ENCODE measurements at places on chromosomes 2 and 18.

DNA sequence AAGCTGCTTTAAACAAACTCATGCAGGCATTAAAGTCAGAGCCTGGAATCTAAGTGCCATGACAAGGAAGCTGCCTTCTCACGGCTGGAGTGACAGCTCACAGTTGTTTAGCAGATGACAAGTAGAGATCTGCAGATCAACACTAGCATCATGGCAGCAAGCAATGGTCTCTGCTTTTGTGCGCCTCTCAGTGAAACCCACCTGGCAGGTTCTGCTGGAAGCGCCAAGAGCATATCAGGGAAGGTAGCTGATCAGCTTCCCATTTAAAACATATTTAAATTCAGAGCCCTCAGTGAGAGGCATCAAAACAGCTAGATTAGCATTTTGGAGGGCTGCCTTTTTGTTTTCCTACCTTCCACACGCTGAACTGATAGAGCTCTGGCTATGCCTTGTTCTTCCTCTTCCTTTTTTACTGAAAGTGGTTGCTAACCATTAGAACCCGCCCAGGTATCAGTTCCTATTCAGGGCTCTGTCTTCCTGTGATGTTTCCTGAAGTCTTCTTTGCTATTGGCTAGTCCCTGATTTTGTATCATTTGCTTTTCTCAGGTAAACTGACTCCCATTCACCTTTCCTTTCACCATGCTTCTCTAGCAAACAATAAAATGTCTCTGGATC is 70.8 kb downstream of the TMEM200C start:
- no peak for DNase-seq

- DNase-seq, result no peak
Observed at GRCh38 chr2:231413456-231413855, 17.9 kb downstream of the B3GNT7 start.

GRCh38 chr2:127104881-127105655 is 1.9 kb downstream of the BIN1 start:
- no peak for DNase-seq

DNA sequence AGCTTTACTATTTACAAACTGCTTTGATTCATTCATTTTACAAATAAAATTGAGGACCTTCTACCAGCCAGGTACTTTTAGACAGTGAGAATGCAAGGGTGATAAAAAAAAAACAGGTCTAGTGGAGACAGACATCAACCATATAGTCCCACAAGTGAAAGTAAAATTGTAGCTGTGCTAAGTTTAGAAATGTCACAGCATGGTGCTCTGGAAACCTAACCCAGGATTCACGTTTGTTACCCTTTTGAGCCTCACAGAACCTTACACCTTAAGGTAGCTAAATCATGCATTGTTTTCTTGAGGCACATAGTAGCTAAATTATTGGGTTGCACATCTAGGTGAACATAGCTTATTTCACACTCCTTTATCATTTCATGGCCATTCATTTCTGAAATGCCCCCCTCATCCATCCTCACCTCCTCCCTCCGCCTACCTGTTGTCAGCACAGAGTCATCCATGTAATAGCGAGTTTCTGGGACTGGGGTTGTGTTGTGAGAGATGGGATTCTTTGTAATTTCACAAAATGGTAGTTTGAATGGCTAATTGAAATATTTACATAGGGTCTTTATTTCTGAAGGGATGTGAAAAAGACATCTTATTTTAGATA is 7.1 kb downstream of the MTA3 start:
- DNase-seq, result no peak

- no peak for DNase-seq
Observed at GRCh38 chr18:79988071-79988450, 302 bp downstream of the TXNL4A start.

GRCh38 chr2:114754907-114755563 is 312.6 kb downstream of the DPP10 start:
- no peak for DNase-seq

GRCh38 chr2:186950694-186951093 is 101.7 kb upstream of the ZSWIM2 start:
- DNase-seq, result no peak

GRCh38 chr2:111653913-111654312 is 230.1 kb downstream of the ANAPC1 start:
- no peak for DNase-seq

GRCh38 chr2:72082021-72082601 is 65.6 kb downstream of the CYP26B1 start:
- DNase-seq, result no peak

GRCh38 chr2:45312275-45312674 is 298.8 kb downstream of the SRBD1 start:
- no peak for DNase-seq

DNA sequence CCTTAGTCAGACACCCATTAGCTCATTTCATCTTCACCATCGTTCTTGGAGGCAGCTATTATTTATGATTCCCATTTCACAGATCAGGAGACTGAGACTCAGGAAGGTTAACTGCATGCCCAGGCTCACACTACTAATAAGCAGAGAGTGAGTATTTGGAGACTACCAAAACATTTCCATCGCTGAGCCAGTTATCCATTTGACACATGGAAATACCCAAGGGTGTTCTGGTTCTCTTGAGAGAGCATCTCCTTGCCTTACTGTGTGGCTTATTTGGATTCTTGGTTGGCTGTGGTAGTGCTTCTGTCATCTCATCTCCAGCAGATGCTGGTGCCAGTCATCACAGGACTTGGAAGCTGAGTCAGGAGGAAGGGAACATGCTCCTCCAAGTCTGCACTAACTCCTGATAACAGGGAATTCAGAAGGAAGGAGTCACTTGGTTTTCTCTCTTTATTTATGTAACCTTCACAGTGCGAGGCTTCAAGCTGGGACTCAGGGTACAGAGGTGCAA is 55.2 kb downstream of the RASGRP3 start:
- DNase-seq, result no peak

GRCh38 chr18:23131693-23132319 is 3.5 kb upstream of the CABLES1 start:
- DNase-seq, result no peak

DNA sequence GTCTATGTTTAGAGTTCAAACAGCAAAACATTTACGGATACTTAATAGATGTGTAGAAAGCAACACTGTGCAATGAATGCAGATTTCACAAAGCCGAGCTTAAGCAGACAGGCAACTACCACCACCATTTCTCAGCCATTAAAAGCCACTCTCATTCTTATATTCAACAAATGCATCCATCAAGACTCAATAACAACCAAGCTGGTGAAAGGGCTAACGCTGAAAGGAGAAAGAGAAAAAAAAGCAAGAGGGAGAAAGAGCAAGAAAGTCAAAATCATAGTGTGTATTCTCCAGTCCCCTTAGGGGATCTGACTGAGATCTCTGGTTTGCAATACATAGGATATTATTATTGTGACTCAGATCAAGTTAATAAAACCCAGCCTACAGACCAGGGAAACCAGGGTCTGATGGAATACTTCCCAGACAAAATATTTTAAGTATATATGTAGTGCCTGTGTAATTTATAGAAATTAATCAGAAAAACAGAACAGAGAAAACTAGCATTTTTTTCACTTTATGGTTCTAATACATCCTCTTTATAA is 14.1 kb downstream of the SATB2 start:
- no peak for DNase-seq

DNA sequence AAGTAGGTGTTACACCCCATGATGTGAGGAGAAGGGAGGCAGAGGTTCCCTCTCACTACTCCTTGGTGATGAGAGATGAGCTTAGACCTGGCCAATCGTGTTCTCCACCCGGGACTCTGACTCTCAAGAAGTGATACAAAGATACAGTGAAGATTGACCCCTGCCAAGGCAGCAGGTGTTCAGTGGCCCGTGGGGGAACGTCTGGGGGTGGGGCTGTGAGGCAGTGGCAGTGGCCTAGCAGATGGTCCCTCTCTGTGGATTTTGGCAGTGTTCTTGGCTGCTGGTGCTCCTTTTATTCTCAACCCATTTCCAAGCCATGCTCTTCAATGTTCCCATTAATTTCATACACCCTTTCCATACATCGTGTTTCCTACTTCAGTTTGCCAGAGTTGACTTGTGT is 120.4 kb upstream of the NEDD4L start:
- no peak for DNase-seq

DNA sequence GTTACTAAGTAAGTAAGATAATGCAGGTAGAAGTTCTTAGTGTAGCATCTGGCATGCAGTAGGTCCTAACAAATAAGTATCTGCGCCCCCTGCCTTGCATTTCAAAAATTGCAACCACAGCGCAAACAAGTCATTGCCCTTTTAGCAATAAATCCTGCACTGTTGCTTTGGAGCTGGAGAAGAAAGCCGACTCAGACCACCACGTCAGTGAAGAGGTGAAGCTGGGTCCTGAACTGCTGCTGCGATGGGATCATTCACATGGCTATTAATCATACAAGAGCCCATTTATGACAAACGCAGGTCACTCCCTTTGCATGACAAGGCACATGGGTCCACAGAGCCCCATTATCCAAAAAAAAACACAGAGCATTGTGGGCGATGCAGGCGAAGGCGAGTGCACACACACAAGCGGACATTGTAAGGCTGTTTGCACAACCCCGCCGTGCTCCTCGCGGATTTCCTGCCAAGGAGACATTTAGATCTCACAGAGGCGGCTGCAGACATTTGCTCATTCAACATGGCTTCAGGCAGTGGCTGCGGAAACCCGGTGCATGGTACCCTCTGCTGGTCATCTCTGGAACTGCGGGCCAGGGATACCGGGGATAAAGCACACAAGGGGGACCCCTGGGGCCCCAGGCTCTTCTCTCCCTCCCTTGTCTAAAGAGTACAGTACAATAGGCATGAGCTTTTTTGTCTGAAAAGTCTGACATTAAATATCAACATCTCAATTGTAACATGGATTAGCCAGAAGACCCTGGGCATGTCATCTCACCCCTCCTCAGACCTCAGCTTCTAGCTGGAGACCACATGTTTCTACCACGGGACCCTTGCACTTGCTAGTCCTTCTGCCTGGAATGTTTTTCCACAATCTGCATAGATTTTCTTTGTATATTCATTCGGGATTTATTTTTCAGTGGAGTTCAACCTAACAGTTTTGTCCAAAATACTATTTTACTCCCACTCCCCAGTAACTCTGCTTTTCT is 56.7 kb downstream of the CYRIA start:
- peak; percentile 37 for DNase-seq

GRCh38 chr2:130823171-130823885 is 13.4 kb upstream of the ARHGEF4 start:
- DNase-seq, result no peak

- no peak for DNase-seq
Observed at GRCh38 chr2:68824831-68825230, 46.4 kb downstream of the BMP10 start.

GRCh38 chr2:205650450-205650849 is 31.9 kb upstream of the NRP2 start:
- DNase-seq, result no peak
